ENCODE measurements at places on chromosomes 16 and 17.

DNA sequence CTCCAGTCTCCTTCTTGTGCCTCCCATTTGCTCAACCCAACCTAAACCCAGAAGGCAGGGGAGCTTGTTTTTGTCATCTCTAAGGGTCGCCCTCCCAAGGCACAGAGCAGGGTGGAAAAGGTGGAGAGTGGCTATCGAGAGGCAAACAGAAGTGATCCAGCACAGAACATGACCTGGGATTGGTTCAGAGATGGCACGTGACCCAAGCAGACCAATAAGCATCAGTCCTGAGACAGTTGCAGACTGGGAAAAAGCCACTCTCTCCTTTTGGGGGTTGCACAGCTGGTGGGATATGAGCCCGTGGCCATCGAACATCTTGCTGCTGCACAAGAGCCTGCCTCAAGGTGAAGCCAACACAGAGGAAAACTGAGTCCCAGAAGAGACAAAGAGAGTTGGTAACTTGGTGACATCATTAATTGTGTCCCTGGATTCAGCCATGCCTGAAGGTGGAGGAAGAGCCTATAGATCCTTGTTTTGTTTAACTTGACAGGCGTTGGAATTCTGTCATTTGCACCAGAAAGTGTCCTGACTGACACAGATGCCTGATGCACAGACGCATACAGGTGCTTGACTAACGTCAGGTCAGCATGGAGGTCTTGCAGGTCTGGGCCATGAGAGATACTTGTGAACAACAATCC, 28.2 kb upstream of the CSNK2A2 start:
- DNase-seq, result no peak

- DNase-seq, result no peak
Measured at GRCh38 chr17:61756561-61756960, 106.8 kb downstream of the BRIP1 start.

DNA sequence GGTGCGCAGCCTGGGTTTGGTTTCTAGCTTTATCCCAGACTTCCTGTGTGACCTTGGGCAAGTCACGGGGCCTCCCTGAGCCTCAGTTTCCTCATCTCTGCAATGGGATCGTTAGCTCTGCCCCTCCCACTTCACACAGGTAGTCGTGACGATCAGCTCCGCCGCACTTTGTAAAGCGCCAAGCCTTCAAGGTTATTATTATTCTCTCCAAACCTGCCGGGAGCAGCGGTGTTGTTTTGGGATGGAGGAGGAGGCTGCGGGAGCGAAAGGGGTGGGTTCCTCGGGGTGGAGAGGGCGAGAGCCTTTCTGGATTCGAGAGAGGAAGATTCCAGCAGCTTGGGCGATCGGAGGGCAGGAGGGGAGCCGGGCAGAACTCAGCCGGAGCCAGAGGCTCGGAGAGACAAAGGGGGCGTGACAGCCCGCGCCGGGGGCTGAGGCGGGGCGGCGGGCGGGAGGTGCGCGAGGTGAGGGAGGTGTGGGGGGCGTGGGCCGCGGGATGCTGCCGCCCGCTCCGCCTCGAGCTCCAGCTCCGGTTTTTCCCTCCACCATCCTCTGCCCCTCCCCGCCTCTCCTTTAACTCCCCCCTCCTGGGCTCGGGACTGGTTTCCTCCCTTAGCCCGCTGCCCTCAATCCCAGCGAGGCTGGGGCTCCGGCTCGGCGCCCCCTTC, at the start of gene EFNB3:
Gene EFNB3 (plus strand): TSS at position 602 of the 668 bp plus-strand sequence. CDS start 397 bp downstream, outside the sequence.
- DNase-seq, result peak; percentile 45

- no peak for DNase-seq
Measured at GRCh38 chr16:9868606-9869149, 313.6 kb downstream of the GRIN2A start.

DNA sequence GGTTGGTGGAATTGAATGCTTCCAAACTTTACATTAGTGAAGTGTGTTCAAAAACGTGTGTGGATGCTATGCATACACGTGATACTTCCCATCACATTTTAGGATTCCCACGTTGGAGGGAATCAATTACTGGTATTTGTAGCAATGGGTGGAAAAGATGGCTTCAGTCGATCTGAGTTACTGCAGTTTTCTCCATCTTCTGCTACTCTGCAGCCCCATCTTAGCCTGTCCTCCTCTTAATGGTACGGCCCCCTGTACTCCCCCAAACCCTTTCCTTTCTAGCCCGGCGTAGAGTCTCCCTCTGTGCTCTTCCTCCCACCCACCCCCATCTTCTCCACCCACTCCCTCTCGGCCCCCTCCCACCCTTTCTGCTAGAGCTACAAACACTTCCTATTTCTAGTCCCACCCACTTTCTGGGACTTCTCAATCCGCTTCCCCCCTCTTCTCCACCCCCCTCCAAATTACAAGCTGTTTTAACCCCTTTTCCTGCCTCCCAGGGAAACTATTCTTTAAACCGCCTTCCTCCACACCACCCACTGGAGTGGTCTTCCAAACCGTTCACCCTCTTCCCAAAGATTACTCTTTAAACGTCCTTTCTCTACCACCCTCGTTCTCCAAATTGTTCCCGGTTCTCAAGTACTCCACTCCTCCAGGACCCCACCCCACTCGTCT, 1.1 kb downstream of the CHTF8 start:
- DNase-seq, result no peak

DNA sequence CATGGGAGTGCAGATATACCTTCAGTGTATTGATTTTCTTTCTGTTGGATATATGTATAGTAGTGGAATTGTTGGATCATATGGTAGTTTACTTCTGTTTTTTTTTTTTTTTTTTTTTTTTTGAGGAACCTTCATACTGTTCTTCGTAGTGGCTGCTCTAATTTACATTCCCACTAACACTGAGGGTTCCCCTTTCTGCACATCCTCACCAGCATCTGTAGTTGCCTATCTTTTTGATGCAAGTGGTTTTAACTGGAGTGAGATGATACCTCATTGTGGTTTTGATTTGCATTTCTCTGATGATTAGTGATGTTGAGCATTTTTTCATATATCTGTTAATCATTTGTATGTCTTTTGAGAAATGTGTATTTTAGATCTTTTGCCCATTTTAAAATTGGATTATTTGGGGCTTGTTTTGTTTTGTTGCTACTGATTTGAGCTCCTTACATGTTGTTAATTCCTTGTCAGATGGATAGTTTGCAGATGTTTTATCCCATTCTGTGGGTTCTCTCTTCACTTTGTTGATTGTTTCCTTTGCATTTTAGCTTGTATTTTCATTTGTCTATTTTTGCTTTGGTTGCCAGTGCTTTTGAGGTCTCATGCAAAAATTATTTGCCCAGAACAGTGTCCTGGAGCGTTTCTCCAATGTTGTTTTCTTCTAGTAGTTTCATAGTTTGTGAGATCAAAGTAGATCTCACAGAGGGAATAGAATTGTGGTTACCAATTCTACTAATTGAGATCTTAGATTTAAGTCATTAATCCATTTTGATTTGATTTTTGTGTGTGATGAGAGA, 25.0 kb upstream of the BCAS3 start:
- DNase-seq, result no peak

DNA sequence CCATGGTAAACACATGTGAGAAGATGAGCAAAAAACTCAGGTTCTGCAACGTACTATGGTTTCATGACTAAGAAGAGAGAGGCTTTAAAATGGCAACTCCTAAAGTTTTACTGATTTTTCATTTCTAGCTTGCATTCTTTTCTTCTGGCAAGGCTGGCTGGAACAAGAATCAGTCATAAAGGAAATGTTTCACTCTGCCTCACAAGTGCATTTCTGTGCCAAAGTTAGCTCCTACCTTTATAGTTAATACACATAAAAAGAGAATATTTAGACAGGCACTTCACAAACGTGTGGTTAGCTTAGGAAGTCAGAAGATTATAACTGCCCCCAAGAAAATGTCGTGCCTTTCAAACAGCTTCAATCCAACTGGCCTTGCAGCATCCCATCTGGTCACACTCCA, 417.1 kb upstream of the CDH11 start:
- DNase-seq, result no peak

- no peak for DNase-seq
Measured at GRCh38 chr16:87735270-87736007, 30.3 kb downstream of the KLHDC4 start.

GRCh38 chr17:34822007-34822739, 139.1 kb downstream of the CCT6B start:
- peak; percentile 14 for DNase-seq

DNA sequence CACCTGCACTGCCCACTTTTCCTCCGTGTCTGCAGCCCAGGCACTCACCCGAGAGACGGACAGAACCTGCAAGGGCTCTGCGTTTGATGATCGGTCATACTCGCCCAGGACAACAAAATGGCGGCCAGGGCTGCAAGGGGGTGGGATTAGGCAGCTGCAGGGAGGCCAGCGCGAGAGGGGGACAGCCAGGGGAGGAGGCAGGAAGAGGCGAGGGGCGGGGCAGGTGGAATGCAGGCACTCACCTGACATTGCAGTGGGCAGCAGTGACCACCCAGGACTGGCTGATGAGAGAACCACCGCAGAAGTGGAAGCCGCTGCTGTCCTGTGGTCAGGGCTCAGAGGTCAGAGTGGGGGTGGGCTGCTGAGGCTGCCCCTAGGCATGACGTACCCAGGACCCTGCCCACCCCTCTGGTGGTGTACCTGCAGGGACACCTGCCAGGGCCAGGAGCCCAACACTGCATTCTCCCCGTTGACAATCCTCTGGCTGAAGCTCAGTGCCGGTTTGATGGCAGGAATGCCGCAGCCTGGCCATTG, 917 bp downstream of the CTRL start:
- no peak for DNase-seq

DNA sequence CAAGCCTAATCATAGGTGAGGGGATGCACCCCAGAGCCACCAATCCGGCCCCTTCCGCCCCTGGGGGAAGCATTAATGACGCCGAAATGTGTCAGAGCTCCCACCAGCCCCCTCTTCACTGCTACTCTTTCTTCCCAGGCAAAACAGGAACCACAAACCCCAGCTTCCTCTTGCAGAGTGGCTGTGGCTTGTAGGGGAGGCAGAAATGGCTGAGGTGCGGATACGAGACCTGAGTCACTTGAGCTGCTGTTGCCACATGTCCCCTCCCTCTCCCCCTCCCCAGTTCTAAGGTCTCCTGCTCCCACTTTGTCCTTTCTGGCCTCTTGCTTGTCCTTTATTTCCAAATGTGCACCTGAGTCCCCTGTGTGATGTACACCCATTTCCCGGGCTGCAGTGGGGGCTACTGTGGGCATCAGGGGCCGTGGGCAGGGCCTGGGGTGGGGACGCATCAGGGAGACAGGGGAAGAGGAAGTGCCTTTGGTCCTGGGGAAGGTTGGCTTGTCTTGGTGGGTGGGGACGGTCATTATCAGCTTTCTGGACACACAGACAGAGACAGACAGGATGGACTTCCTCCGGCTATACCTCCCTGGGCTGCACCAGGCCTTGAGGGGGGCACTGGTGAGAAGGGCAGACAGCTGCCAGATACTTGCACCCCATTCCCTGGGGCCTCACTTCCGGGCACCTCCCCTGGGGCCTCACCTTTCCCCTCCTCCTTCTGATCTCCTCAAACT, at the start of gene APOBR:
Gene APOBR (plus strand): TSS at position 523 of the 731 bp plus-strand sequence. CDS start 39 bp downstream, at position 562.
- no peak for DNase-seq

GRCh38 chr17:40111221-40112128, 10.3 kb upstream of the MSL1 start:
- peak; percentile 71 for DNase-seq

- no peak for DNase-seq
Measured at GRCh38 chr17:37678036-37678435, 34.8 kb upstream of the DDX52 start.

GRCh38 chr16:55875273-55875672, at the start of gene CES5A:
Gene CES5A (minus strand): TSS chr16:55875373. CDS start chr16:55875221, 152 bp downstream.
- DNase-seq, result no peak

- DNase-seq, result no peak
Measured at GRCh38 chr17:3693829-3694231, 2.1 kb downstream of the P2RX5 start.

GRCh38 chr16:66899945-66900710, 18.6 kb downstream of the CDH16 start:
- no peak for DNase-seq

DNA sequence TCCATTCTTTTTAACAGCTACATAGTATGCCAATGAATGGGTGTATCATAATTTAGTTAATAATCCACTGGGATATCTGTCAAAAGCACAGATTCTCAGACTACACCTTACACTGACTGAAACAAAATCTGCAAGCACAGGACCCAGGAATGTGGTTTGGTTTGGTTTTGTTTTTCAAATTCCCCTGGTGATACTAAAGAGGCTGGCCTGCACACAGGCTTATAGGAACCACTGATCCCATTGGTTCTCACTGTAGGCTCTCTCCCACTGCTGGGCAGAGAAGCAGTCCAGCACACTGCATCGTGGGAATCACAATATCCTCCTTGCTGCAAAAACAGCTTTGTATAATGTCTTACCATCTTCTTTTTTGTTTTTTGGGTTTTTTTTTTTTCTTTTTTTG, 67.1 kb downstream of the TEX14 start:
- DNase-seq, result no peak

- no peak for DNase-seq
Measured at GRCh38 chr17:36870720-36870999, 66.6 kb upstream of the LHX1 start.

GRCh38 chr16:8957063-8957397, 6.7 kb downstream of the USP7 start:
- no peak for DNase-seq

DNA sequence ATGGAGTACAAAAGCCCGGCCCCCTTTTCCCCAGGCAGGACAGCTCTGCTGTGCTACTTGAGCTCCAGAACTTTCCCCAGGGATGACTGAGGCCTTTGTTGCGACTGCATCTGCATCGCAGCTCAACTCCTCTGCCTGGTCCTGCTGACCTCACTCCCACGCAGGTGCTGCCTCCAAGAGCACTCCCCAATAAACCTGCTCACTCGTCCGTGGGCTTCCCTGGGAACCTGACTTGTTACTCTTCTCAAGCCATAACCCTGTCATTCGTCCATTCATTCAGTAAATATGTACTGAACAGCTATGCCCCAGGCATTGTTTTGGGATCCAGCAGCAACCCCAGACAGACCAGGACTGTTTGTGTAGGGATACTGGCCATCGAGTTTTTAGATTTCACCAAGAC, 11.6 kb upstream of the RMI2 start:
- DNase-seq, result no peak

DNA sequence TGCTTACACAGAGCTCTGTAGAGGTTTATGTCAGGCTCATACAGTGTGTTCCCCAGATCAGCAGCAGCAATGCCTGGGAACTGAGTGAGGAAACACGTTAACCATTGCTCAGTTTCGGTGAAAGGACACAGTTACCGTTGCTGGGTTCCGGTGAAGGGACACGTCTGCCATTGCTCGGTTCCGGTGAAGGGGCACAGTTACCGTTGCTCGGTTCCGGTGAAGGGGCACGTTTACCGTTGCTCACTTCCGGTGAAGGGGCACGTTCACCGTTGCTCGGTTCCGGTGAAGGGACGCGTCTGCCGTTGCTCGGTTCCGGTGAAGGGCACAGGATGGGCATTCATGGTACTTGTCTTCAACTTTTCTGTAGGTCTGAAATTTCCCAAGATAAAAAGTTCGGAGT, 81.7 kb downstream of the MRM3 start:
- DNase-seq, result no peak
